SHP77 (cell line): ENCODE measurements at places on chromosomes 6 and 20.

- no peak for DNase-seq
Measured at GRCh38 chr20:38269040-38269439, 8.5 kb upstream of the KIAA1755 start.

DNA sequence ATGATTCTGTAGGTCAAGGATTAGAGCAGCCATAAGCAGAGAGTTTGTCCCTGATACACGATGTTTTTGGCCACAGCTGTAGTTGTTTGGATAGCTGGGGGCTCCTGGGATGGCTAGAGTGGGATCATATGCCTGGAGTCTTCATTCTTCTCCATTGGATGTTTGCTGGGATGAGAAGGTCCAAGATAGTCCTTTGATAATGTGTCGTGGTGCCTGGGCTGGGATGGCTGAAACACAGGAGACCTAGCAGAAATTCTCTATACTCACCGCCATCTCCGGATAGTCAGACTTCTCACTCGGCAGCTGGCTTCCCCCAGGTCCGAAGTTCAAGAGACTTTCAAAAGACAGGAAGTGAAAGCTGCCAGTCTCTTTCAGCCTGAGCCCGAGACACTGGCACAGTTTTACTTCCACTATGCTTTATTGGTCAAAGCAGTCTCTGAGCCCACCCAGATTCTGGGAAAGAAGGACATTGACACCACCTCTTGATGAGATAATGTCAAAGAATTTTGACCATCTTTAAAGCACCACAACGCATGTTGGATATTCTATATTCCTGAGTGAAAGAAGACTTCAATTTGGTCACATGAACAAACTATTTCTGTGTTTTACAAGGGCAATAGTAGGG is 16.0 kb downstream of the MARCKS start:
- DNase-seq, result no peak

DNA sequence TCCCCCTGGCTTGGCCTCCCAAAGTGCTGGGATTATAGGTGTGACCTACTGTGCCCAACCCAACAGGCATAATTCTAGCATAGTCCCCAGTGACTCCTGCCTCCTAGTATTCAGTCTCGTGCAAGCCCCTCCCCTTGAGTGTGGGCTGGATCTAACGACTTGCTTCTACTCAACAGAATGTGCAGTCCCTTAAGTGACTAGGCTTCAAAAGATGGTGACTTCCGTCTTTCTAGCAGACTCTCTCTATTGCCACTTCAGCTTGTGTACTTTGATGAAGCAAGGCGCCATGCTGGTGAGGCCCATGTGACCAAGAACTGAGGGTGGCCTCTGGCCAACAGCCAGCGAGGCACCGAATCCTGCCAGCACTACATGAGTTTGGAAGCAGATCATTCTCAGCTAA is 109.6 kb upstream of the TRAF3IP2 start:
- no peak for DNase-seq

DNA sequence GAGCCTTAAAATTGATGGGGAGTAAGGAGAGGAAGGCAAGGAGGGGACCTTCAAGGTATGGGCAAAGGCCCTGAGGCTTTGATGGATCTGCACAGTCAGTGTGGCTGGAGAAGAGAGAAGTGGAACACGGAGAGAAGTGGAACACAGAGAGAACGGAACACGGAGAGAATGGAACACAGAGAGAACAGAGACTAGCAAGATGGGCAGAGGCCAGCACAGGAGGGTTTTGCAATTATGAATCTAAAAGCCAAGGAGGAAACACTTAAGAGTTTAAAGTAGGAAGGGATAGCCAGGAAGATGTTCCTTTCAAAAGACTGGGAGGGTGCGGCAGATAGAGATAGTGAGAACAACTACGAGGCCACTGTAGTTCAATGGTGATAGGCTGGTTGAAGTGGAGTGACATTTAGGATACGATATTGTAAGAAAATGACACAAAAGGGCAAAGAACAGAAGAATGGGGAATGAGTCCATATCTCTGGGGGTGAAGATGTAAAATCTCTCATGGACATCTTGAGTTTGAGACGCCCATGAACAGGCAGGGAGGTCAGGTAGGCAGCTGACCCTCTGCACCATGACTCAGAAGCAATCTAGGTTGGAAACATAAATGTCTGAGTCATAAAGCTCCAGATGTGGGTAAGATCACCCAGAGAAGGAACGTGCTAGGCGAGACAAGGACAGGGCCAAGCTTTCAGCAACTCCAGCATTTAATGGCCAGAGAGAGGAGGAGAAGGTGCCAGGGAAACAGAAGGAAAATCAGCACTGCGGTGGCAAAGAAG is 25.4 kb downstream of the ZMYND8 start:
- DNase-seq, result no peak
